ENCODE measurements at places on chromosomes 6 and 20. TPM values are rescaled to one million over a fixed set of nuclear protein-coding genes. Genes with fewer than 3 reads are reported as not detected.

The RBBP8NL gene
- not detected for total RNA-seq

The ACOT8 gene
- 37.4 TPM for total RNA-seq

The AGER gene
- total RNA-seq = 10.2 TPM

The DAAM2 gene
- 73.2 TPM for total RNA-seq

The RAET1G gene
- not detected for total RNA-seq

The VGLL2 gene
- total RNA-seq = not detected

The PTCRA gene
- 6.4 TPM for total RNA-seq

The SRXN1 gene
- total RNA-seq = 31.3 TPM

The SAPCD1 gene
- total RNA-seq = not detected

The THBS2 gene
- total RNA-seq = 2.5 TPM

The LST1 gene
- total RNA-seq = 160 TPM

The MUC22 gene
- not detected for total RNA-seq

The HTR1B gene
- not detected for total RNA-seq

The BMP5 gene
- not detected for total RNA-seq

The GPX5 gene
- not detected for total RNA-seq

The PHACTR1 gene
- 29.1 TPM for total RNA-seq

The WFDC12 gene
- not detected for total RNA-seq

The ZC2HC1B gene
- total RNA-seq = not detected

The TDP2 gene
- 61.7 TPM for total RNA-seq

The OR2B6 gene
- 1.5 TPM for total RNA-seq

The LAMA4 gene
- 1.0 TPM for total RNA-seq

The ABRACL gene
- 83.1 TPM for total RNA-seq

The LINC00237 gene
- total RNA-seq = not detected

The GSTA2 gene
- not detected for total RNA-seq

The PLA2G7 gene
- 47.9 TPM for total RNA-seq

The CBLN4 gene
- not detected for total RNA-seq

The PACRG gene
- 1.1 TPM for total RNA-seq

The TNFRSF21 gene
- total RNA-seq = 23.3 TPM

The MYLK4 gene
- total RNA-seq = 1.2 TPM

The RNF182 gene
- total RNA-seq = 0.30 TPM

The TRAPPC3L gene
- 5.2 TPM for total RNA-seq

The CGA gene
- not detected for total RNA-seq

The AIF1 gene
- 479 TPM for total RNA-seq

The C6orf58 gene
- not detected for total RNA-seq

The BIRC7 gene
- total RNA-seq = 1.0 TPM

The SPACA1 gene
- total RNA-seq = not detected

The C2 gene
- 74.7 TPM for total RNA-seq

The TSHZ2 gene
- total RNA-seq = 17.8 TPM

The TCP11 gene
- total RNA-seq = not detected

The OLIG3 gene
- not detected for total RNA-seq

The TNNC2 gene
- not detected for total RNA-seq

The CRISP2 gene
- total RNA-seq = 0.32 TPM

The ULBP1 gene
- not detected for total RNA-seq

The E2F1 gene
- 2.7 TPM for total RNA-seq

The TRDN gene
- total RNA-seq = not detected

The TOX2 gene
- total RNA-seq = 5.9 TPM

The PRSS35 gene
- 0.46 TPM for total RNA-seq

The BNIP5 gene
- not detected for total RNA-seq

The SS18L1 gene
- total RNA-seq = 13.0 TPM

The FHL5 gene
- 5.3 TPM for total RNA-seq

The TREM2 gene
- total RNA-seq = 0.97 TPM

The AURKA gene
- 4.1 TPM for total RNA-seq

The OPRM1 gene
- not detected for total RNA-seq

All from spleen (tissue), 13 donors.